ENCODE measurements at places on chromosomes 5 and 9. TPM values are rescaled to one million over a fixed set of nuclear protein-coding genes. Genes with fewer than 3 reads are reported as not detected.

DNA sequence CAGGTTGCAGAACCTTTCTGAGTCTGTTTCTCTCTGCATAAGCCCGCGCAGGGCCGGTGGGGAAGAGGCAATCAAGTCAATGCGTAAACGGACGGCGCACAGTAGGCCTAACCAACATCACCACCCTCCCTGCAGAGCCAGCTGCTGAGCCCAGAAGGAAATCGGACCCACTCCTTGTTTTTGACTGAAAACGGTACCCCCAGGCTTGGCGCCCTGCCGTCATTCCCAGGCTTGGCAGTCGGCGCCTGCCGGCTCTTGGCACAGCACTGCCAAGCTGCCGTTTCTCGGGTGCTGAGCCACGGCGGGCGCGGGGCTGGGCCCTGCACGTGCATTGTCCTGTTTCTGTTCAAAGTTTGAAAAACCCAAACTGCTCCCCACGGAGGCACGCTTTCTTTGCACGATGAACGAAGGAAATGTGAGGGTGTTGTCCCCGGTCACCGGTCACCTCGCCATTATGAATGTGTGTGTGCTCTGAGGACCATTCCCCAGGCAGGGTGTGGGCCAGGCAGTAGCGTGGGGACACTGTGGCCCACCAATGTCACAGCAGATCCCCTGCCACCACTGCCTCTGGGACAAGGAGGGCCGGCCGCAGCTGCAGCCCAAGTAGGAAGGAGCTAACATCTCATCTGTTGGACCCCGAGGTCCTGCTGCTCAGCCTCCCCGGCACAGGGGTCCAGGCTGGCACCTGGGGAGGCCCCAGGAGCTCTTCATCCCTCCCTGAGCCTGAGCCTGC lies 20.1 kb downstream of the FIBCD1 start:
- no peak overlapping the region for H3K27ac ChIP-seq
- no peaks in the 10 kb centered on the region for H3K4me1 ChIP-seq
- H3K27me3 ChIP-seq: peaks cover 12% of the 10 kb centered on the region

GRCh38 chr9:130785053-130785452 lies 50.0 kb upstream of the ABL1 start:
- DNase-seq: no peak
- H3K4me1 ChIP-seq: no peaks in the 10 kb centered on the region
- H3K36me3 ChIP-seq: peaks cover 16% of the 10 kb centered on the region
- H3K27ac ChIP-seq: no peak overlapping the region
- H3K27me3 ChIP-seq: no peaks in the 10 kb centered on the region

Gene RANBP3L
- not detected for total RNA-seq

DNA sequence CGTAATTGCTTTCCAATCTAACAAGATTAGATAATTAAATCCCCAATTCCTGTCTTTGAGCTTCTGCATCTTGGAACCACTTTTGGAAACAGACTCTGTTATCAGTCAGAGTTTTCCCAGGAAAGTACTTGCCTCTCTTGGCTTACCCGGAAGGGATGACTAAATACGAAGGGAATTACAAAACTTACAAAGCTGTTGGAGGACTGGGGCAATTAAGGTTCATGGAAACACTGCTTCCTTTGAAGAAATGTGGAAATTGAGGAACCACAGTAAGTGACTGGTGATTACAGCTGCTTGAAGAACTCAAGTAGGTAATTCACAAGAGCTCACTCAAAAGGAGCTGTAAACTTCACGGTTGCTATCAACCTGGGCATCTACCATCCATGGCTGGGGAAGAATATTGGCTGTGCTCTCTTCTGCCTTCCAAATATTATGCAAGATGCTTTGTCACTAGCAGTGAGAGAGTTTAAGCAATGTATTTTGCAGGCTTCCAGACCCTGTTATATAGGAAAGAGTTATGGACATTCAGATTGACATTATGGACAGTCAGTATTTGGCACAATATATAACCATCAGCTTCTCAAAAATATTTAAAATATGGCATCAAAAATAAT lies 104.6 kb upstream of the MAN2A1 start:
- no peaks in the 10 kb centered on the region for H3K4me1 ChIP-seq
- H3K27me3 ChIP-seq: peaks cover 6% of the 10 kb centered on the region
- DNase-seq: no peak
- H3K27ac ChIP-seq: no peak overlapping the region
- no peaks in the 10 kb centered on the region for H3K36me3 ChIP-seq
- no peak overlapping the region for H3K4me3 ChIP-seq

- H3K27ac ChIP-seq: no peak overlapping the region
- peaks cover 12% of the 10 kb centered on the region for H3K27me3 ChIP-seq
- DNase-seq: no peak
- H3K36me3 ChIP-seq: no peaks in the 10 kb centered on the region
- H3K4me1 ChIP-seq: no peaks in the 10 kb centered on the region
Measured at GRCh38 chr5:171675511-171675910, 110.1 kb upstream of the SMIM23 start.

Gene PCDHGA2
- total RNA-seq: not detected

DNA sequence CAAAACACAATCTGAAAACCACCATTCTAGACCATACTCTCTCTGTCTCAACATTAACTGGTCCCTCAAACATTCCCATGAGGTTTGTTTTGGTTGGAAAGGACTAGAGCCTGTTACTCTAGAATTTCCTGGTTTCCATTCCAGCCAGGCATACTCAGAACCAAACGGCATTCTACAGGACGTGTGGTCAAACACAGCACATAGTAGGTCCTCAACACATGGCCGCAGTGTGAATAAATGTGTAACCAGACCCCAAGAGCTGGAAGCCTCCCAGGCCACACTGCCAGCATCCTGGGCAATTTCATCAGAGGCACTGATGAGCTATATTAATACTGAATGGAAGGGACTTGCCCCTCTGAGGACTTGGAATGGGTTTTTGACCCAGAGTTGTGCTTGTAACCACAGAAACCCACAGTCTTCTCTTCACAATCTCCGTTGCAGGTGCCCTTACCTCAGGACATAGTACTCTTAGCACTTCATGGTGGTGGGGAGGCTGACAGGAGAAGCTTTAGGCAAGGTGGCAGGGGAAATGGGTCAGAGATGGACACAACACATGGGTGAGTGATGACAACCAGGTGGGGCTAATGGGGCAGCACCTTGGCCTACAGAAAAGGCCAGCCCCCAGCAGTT lies 66.0 kb downstream of the ZNF366 start:
- DNase-seq: no peak
- no peaks in the 10 kb centered on the region for H3K4me1 ChIP-seq
- no peak overlapping the region for H3K4me3 ChIP-seq
- H3K27ac ChIP-seq: no peak overlapping the region

Gene ENHO
- total RNA-seq: 0.26 TPM

GRCh38 chr9:137743695-137744094 lies 124.9 kb downstream of the EHMT1 start:
- H3K27me3 ChIP-seq: no peaks in the 10 kb centered on the region
- H3K4me1 ChIP-seq: peaks cover 14% of the 10 kb centered on the region
- no peak overlapping the region for H3K27ac ChIP-seq
- no peak for DNase-seq

Gene PCDHGC5
- not detected for total RNA-seq

GRCh38 chr9:995192-995591 lies 18.7 kb downstream of the DMRT3 start:
- no peaks in the 10 kb centered on the region for H3K36me3 ChIP-seq
- H3K4me3 ChIP-seq: no peak overlapping the region
- H3K27ac ChIP-seq: no peak overlapping the region
- H3K4me1 ChIP-seq: peaks cover 3% of the 10 kb centered on the region
- no peak for DNase-seq

- no peaks in the 10 kb centered on the region for H3K27me3 ChIP-seq
- peaks cover 9% of the 10 kb centered on the region for H3K36me3 ChIP-seq
- H3K27ac ChIP-seq: peak overlapping the region; percentile 89
- peak; percentile 56 for DNase-seq
Measured at GRCh38 chr9:96420468-96421219, 2.5 kb upstream of the ZNF367 start.

Gene CYFIP2
- 319 TPM for total RNA-seq

- no peaks in the 10 kb centered on the region for H3K4me1 ChIP-seq
- H3K27me3 ChIP-seq: peaks cover 8% of the 10 kb centered on the region
- DNase-seq: no peak
- no peak overlapping the region for H3K4me3 ChIP-seq
- no peaks in the 10 kb centered on the region for H3K36me3 ChIP-seq
- H3K27ac ChIP-seq: no peak overlapping the region
Measured at GRCh38 chr9:135692410-135692809, 6.9 kb downstream of the SOHLH1 start.

Gene DNAH5
- not detected for total RNA-seq

DNA sequence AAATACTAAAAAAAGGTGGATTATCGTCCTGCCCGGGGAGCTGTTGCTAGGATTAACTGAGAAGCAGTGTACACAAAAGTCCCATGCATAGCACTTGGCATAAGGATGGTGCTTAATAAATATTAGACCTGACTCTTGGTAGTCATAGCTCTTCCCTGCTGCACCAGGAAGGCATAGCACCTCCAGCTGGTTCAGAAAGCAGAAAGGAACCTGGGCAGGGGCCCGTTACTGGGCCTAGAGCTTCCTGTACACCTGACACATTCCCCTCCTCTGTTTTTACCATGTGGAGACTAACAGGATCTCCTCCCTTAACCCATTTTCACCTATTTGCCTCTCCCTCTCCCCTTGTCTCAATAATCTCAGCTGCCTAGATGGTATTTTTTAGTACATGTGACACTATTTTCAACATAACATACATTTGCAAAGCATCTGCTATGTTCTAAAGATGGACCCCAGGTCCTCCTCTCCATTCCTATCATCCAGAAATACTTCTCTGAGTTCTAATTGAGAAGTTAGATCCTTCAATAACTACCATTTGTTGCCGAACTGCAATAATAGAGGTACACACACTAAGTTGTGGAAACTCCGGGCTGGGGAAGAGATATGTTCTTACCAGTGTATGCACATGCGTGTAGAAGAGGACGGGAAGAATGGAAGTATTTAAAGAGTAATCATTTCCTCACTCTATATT lies 3.2 kb upstream of the ANP32B start:
- no peak overlapping the region for H3K27ac ChIP-seq
- no peaks in the 10 kb centered on the region for H3K36me3 ChIP-seq
- peaks cover 17% of the 10 kb centered on the region for H3K4me1 ChIP-seq
- H3K27me3 ChIP-seq: no peaks in the 10 kb centered on the region
- DNase-seq: no peak

- no peak for DNase-seq
- H3K4me1 ChIP-seq: peaks cover 3% of the 10 kb centered on the region
- no peaks in the 10 kb centered on the region for H3K36me3 ChIP-seq
- no peaks in the 10 kb centered on the region for H3K27me3 ChIP-seq
Measured at GRCh38 chr5:115578657-115579056, 23.6 kb downstream of the TICAM2 start.

DNA sequence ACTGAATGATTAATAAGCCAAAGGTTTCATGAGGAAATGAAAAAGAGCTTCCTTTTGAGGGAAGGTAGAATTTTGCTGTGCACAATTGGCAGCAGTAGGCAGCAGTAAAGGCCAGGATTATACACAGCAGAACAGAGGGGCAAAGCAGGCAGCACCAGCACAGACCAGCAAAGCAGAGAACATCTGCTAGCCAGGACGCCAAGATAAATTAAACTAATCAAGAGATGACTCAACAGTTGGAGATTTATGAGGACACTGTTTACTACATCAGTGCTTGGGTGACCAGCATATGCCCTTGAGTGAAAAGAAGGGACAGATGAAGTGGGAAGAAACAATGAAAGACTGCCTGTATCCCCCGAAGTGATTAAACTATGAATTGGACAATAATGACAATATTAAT lies 871.4 kb upstream of the CDH10 start:
- no peak for DNase-seq
- H3K36me3 ChIP-seq: no peaks in the 10 kb centered on the region
- H3K4me3 ChIP-seq: no peak overlapping the region
- no peak overlapping the region for H3K27ac ChIP-seq

- H3K4me3 ChIP-seq: no peak overlapping the region
- H3K27me3 ChIP-seq: no peaks in the 10 kb centered on the region
- H3K27ac ChIP-seq: no peak overlapping the region
- H3K36me3 ChIP-seq: peaks cover 9% of the 10 kb centered on the region
Measured at GRCh38 chr5:76580981-76581380, 42.2 kb downstream of the F2RL2 start.

Gene EFCAB9
- not detected for total RNA-seq

DNA sequence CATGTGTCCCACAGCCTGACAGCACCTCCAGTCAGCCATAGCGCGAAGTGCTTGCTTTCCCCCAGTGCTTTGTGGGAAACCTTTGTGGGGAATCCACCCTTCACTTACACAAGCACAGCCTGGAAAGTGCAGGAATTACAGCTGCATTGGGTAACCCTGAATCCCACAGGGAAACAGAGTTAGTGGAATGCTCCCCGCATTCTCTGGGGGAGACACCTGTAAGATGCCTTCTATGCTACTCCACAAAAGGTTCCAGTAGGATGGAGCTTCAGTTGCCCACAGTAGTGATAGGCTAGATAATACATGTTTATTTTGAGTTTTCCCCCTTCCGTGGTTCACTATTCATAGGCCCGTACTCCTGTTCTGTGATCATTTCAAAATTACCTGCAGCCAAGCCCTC lies 60.3 kb downstream of the TLE4 start:
- no peaks in the 10 kb centered on the region for H3K27me3 ChIP-seq
- peaks cover 69% of the 10 kb centered on the region for H3K4me1 ChIP-seq
- no peak for DNase-seq

Gene MEGF10
- total RNA-seq: not detected

DNA sequence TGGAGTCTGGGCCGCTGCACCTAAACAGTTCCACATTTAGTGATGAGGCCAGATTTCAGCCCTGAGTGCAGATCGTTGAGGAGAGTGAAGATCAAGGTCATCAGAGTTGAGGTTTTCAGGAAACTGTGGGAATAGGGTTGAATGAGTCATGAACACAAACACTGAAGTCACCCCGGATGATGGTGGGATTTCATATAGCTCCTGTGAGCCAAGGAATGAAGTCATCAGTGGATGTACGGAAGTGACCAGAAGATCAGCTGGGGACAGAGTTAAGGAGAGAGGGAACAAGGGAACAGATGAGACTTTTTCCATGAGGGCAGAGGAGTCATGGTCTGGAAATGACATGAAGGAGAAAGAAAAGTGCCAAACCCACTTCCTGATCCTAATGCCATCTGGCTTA lies 36.5 kb downstream of the PALM2AKAP2 start:
- H3K36me3 ChIP-seq: no peaks in the 10 kb centered on the region
- H3K27ac ChIP-seq: no peak overlapping the region
- H3K4me1 ChIP-seq: no peaks in the 10 kb centered on the region
- no peak for DNase-seq
- H3K27me3 ChIP-seq: peaks cover 4% of the 10 kb centered on the region

Gene CTXN3
- not detected for total RNA-seq

DNA sequence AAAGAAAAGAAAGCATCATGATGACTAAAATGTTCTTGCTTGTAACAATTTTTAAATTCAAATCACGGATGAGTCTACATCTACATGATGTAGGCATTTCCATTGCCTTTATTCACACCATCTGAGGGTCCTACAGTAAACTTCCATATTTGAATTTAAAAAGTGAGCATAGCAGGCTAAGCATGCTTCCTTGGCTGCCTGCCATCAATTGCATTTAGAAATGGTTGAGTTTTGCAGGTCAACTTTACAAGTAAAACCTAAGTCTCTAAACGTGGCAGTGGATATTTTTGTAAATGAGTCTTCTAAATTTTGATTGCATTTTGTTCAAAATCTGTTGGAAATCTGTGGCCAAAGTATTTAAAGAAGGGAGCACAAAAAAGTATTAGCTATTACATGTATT lies 136.5 kb upstream of the PTCH1 start:
- H3K4me3 ChIP-seq: no peak overlapping the region
- no peaks in the 10 kb centered on the region for H3K4me1 ChIP-seq
- peaks cover 1% of the 10 kb centered on the region for H3K27me3 ChIP-seq
- no peak overlapping the region for H3K27ac ChIP-seq

Data from activated CD4-positive, alpha-beta memory T cell treated with anti-CD3 and anti-CD28 coated beads for 36 hours (primary cell).